HepG2 (cell line): ENCODE measurements at places on chromosomes 2 and 18. TPM values are rescaled to one million over a fixed set of nuclear protein-coding genes. Genes with fewer than 3 reads are reported as not detected.

DNA sequence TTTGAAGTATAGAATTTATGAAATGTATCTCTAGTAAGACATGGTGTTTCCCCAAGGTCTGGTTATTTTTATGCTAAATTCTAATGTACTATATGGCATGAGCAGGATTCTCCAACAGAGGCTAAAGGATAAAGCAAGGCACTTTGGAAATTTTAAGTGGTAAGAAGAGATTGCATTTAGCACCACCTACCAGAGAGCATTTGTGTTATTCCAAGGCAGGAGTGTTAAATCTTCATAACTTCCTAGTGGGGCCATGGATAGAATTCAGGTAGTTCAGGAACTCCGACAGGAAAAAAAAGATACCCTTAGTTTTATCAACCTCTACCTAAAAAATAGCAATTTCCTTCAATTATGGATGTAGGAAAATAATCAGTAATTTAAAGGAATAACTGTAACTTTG, 497.4 kb upstream of the CRIM1 start:
- no peak overlapping the region for H3K4me3 ChIP-seq
- H3K4me1 ChIP-seq: no peaks in the 10 kb centered on the region
- H3K27me3 ChIP-seq: no peaks in the 10 kb centered on the region
- no peak overlapping the region for H3K27ac ChIP-seq

DNA sequence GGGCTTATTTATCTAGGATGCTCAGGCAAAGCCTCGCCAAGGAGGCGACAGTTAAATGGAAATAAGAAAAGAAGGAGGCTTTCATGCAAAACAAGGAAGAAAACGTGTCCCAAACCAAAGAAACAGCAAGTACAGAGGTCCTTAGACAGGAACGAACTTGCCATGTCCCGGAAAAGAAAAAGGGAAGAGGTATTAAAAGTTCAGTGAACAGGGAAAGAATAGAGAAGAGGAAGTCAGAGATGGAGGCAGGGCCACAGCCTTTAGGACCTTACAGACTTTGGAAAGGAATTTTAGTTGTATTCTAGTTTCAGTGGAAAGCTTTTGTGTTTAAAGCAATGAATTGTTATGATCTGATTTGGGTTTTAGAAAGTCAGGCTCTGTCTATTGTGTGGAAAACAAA, 22.1 kb downstream of the IKZF2 start:
- H3K27ac ChIP-seq: no peak overlapping the region
- H3K36me3 ChIP-seq: no peaks in the 10 kb centered on the region
- H3K4me3 ChIP-seq: no peak overlapping the region
- no peak for DNase-seq
- H3K27me3 ChIP-seq: no peaks in the 10 kb centered on the region

DNA sequence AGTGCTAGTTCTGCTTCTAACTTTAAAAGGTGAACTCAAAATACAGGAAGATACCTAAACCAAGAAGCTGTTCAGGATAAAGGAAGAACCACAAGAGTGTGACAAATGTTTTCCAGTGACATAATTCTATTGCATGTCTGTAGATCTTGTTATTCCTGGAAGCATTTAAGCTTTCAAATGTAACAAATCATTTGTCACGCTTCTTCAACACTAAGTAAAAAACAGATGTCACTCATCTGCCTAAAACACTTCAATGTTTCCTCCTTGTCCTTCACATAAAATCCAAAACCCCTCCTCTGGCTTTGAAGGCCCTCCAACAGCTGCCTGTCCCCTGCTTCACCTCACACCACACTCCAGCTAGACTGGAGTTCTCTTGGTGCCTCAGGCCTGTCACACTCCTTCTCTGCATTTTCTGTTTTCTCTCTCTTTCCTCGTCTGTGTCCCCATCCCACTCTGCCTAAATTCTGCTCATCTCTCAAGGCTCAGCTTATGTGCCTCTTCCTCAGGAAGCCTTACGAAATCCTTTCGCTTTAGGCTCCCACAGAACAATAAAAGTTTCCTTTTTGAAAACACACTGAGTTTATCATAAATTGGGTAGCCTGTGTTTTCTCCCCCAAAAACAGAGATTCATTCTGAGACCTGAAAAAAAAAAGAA, 6.4 kb upstream of the CLEC4F start:
- peaks cover 47% of the 10 kb centered on the region for H3K4me1 ChIP-seq
- no peak overlapping the region for H3K27ac ChIP-seq
- peaks cover 5% of the 10 kb centered on the region; the same call in 1 of the 2 replicates for H3K27me3 ChIP-seq
- H3K4me3 ChIP-seq: no peak overlapping the region

The MAP2 gene
- polyA plus RNA-seq: 0.08 TPM in 1 of 2 replicates, not detected in the other

The IL36B gene
- polyA plus RNA-seq: not detected in 2 replicates
